ENCODE measurements at places on chromosomes 7 and 10. TPM values are rescaled to one million over a fixed set of nuclear protein-coding genes. Genes with fewer than 3 reads are reported as not detected.

The OR2A2 gene
- total RNA-seq: not detected

The SFMBT2 gene
- 101 TPM for total RNA-seq

The PDCD4 gene
- total RNA-seq: 36.7 TPM

The ZCCHC24 gene
- 0.73 TPM for total RNA-seq

The MINDY4 gene
- 2.5 TPM for total RNA-seq

The CREB5 gene
- total RNA-seq: 0.62 TPM

The C10orf90 gene
- total RNA-seq: not detected

The SAMD9L gene
- total RNA-seq: 30.7 TPM

The LRRC4 gene
- 0.07 TPM for total RNA-seq

The C10orf62 gene
- not detected for total RNA-seq

The SEPTIN7 gene
- total RNA-seq: 255 TPM

The PRLHR gene
- total RNA-seq: not detected

The ZDHHC16 gene
- total RNA-seq: 43.6 TPM

The CABCOCO1 gene
- not detected for total RNA-seq

The PDSS1 gene
- total RNA-seq: 14.0 TPM

The ANKRD2 gene
- not detected for total RNA-seq

The C1QL3 gene
- 0.38 TPM for total RNA-seq

The CDNF gene
- total RNA-seq: 0.48 TPM

The TMEM229A gene
- total RNA-seq: not detected

The MNX1 gene
- not detected for total RNA-seq

The SLC29A3 gene
- 3.4 TPM for total RNA-seq

The TUBAL3 gene
- not detected for total RNA-seq

The EMX2 gene
- not detected for total RNA-seq

The DPP6 gene
- total RNA-seq: not detected

The IFIT1B gene
- not detected for total RNA-seq

The HHEX gene
- 1.8 TPM for total RNA-seq

The OGDHL gene
- not detected for total RNA-seq

The RET gene
- total RNA-seq: not detected

The PDZD7 gene
- 0.17 TPM for total RNA-seq

The MMD2 gene
- not detected for total RNA-seq

The MSS51 gene
- total RNA-seq: 4.4 TPM

The GRM3 gene
- not detected for total RNA-seq

The ODAD2 gene
- not detected for total RNA-seq

The SLC26A3 gene
- not detected for total RNA-seq

The UNC5B gene
- 0.08 TPM for total RNA-seq

The MYPN gene
- total RNA-seq: not detected

The EPHA1 gene
- not detected for total RNA-seq

The H2BK1 gene
- total RNA-seq: not detected

The PIK3AP1 gene
- total RNA-seq: 383 TPM

The VIPR2 gene
- total RNA-seq: 0.45 TPM

The ZRANB1 gene
- 16.6 TPM for total RNA-seq

The ZNF783 gene
- 27.9 TPM for total RNA-seq

The EVX1 gene
- total RNA-seq: not detected

All from natural killer cell treated with Interleukin-12 subunit alpha and Interleukin-12 subunit beta and Interleukin-15 and Interleukin-18, amount 100 ng/mL, for 72 hours (primary cell).